Effector CD8-positive, alpha-beta T cell (primary cell): ENCODE measurements at places on chromosomes 11 and 22.
A peak's percentile ranks its signal among the peaks of the same experiment; 100 is the strongest.

DNA sequence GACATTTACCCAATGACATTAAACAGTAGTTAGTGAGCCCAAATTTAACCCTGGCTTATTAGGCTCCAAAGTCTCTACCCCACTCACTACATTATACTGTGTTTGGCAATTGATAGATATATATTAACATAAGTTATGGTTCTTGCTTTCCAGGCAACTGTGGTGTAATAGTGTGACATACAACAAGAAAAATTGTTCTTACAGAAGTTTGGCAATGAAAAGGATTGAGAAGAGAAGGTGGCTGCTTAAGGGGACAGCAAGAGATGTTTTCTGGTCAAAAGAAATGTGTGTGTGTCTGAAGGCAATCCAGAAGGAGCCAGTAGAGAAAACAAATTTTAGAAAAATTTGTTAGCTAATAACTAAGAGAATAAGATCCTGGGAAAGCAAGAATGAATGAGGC lies 132.4 kb downstream of the SWAP70 start:
- DNase-seq, result no peak

GRCh38 chr11:1013631-1013935 lies 22.9 kb downstream of the MUC6 start:
- no peak for DNase-seq

DNA sequence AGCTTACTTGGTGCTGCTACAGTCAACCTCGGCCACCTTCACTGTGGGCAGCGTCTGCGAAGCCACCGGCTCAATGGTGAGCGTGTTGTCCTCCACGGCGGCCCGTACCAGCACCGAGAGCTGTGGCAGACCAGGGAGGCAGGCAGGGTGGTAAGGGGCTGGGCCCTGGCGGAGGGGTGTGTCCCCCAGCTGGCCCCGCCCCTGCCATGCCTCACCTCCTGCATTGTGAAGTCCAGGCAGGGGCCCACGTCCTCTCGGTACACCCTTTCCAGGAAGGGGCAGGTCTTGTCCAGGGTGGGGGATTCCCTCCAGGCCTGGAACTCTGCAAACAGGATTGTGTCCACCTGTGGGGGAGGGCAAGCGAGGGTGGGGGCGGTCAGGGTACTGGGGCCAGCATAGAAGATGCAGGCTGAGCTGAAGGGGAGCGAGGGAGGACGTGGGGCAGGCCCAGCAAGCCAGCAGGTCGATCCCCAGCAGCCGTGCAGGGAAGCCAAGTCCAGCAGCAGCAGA lies 12.8 kb downstream of the RAB3IL1 start:
- DNase-seq, result no peak

DNA sequence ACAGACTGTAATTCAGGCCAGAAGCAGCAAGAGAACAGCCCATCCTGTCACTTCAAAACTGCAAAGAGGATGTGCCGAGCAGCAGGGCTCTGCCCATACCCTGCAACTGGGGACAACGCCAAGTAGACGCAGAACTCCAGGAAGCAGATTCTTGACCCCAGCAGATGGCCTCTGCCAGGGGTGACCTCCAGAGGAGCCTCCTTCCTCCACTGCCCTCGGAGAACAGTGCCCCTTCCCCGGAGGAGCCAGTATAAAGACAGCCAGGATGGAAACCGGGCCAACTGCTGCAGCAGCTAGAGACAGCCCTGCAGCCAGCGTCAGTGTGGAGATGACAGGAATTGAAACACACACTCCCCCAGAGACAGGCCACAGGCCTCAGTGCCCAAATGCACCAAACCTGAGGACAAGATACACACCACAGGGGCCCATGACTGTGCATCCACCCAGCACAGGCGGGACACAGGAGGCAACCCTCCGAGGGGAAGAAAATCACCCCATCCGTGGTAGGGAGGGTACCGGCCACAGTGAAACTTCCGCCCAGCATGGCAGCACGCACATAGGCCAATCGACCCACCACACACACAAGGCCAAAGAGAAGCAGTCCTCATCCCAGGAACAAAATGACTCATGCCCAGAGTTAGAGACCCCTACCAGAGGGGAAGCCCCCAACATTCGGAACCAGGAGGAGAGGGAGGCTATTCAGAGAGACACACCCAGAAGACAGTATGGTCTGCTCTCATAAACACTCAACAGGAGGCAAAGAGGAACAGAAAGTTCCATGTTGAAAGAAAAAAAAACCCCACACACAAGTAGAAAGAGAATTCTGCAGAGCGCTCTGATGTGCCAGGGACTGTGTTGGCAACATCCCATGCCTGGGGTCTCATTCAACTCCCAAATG lies 5.6 kb downstream of the AHNAK start:
- DNase-seq, result no peak

DNA sequence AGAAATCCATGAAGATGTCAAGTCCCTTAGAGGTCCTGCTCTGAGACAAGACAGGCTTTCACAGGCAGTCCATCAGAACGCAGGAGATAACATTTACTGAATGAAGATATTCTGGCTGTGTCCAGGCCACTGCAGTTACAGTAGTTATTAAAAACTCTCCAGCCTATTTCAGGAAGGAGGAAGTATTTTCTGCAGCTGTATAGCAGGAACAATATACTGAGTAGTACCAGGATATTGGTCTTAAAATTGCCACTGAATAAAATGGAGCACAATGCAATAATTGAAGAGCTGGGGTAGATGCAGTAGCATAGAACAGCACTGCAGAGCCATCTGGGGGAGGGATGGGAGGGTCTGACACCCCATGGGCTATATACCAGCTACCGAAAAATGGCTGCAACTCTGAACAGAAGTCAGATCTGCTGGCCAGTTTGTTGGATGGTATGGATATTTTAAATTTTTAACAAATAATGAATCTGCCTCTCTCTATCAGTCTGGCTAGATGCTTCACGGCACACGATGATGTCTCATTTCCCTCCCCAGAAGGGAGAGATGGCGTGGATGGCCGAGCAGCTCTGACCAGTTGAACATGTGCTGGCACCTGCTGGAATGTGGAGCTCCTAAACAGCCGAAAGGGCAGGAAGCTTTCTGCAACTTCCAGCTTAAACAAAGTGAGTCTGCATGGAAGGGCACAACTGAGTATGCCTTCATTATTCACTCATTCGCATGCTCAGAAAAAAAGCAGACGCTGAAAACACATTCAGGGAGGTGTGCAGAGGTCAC lies 342.1 kb upstream of the SYN3 start:
- no peak for DNase-seq

DNA sequence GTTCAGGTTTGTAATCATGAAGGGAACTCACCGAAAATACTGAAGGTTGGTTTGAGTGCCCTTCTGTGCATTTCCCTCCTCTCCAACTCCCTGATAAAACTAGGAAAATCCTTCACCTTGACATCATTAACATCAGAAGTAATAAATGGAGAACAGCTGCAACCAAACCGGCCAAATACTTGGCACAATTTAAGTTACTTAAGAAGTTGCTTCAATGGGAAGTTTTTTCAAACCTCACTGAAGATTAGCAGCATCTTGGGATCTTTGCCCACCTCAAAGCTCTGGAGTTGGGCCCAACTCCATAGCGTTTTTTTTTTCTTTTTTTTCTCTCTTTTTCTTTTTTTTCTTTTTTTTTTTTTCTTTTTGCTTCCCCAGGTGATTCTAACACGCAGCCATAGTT lies 784.8 kb downstream of the KCNA4 start:
- DNase-seq, result no peak

DNA sequence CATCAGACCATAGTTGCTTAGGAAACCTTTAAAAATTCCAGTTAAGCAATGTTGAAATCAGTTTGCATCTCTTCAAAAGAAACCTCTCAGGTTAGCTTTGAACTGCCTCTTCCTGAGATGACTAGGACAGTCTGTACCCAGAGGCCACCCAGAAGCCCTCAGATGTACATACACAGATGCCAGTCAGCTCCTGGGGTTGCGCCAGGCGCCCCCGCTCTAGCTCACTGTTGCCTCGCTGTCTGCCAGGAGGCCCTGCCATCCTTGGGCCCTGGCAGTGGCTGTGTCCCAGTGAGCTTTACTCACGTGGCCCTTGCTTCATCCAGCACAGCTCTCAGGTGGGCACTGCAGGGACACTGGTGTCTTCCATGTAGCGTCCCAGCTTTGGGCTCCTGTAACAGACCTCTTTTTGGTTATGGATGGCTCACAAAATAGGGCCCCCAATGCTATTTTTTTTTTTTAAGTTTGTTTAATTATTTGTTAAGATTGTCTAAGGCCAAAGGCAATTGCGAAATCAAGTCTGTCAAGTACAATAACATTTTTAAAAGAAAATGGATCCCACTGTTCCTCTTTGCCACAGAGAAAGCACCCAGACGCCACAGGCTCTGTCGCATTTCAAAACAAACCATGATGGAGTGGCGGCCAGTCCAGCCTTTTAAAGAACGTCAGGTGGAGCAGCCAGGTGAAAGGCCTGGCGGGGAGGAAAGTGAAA lies 73.4 kb downstream of the NCAPD3 start:
- DNase-seq, result no peak

- DNase-seq, result peak; percentile 16
Observed at GRCh38 chr22:19291218-19291579, 320 bp downstream of the CLTCL1 start.

- DNase-seq, result no peak
Observed at GRCh38 chr22:36493690-36494110, 12.3 kb upstream of the TXN2 start.

- DNase-seq, result no peak
Observed at GRCh38 chr11:9820260-9820659, 156.4 kb downstream of the SWAP70 start.
